ENCODE measurements at places on chromosomes 1 and 21.

DNA sequence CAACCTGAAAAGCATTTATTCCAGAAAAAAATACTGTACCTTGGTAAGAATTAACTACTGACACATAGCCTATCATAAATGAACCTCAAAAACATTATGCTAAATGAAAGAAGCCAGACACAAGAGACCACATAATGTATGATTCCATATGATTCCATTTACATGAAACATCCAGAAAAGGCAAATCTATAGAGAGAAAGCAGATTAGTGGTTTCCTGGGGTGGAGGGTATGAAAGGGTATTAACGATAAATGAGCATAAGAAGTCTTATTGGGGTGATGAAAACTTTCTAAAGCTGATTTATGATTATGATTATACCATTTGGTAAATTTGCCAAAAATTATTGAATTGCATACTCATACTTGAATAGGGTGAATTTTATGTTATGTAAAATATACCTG lies 10.3 kb upstream of the COL6A2 start:
- no peak for DNase-seq

DNA sequence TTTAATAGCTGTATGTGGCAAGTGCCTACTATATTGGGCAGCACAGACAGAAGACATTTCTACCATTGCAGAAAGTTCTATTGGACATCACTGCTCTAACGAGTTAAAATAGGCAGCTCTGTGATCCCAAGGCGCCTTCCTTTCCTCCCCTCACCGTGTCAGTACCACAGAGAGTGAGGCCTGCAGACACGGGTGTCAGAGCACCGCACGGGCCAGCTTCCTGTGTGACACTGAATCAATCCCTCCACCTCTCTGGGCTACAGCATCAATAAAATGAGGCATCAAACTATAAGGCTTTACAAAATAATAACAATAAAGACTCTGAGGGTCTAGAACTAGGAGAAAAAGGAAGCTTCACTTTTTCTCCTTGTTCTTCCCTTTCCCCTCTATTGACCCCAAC lies 246.7 kb downstream of the FOXD2 start:
- no peak for DNase-seq

- DNase-seq = no peak
Observed at GRCh38 chr1:10669570-10669969, 126.9 kb downstream of the CASZ1 start.

DNA sequence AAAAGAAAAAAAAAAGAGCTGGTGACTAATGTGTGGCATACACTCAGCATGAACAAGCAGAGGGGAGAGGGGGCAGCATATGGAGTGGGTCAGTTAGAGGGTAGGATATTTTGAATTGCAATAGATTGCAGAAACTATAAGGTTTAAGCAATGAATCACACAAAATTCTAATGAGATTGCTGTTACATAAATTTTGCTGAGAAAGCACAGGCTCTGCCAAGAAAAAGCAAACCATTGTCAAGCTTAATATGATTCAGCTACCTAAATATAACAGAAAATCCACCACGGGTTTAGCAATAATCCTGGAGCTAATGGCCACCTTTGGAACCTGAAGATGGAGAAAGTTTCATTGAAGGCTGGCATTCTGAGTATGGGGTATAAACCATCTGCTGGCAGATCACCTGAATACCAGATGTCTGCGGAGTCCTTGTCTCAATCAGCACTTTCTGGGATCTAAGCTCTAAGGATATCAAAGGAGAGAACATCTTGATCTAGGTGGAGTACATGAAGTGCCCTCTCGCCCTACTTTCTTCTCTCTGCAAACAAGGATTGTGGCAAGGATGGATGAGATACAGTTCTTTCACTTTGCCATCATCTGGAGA lies 30.3 kb upstream of the ANGPTL7 start:
- DNase-seq = no peak

Measured in Kasumi-1 (cell line).